ENCODE measurements at places on chromosomes 1 and 21. TPM values are rescaled to one million over a fixed set of nuclear protein-coding genes. Genes with fewer than 3 reads are reported as not detected.

- DNase-seq, result no peak
These were observed 574.7 kb upstream of the ADGRL2 start for GRCh38 chr1:81225789-81226602.

- no peak for DNase-seq
These were observed 43.4 kb downstream of the C8A start for GRCh38 chr1:56898005-56898373.

GRCh38 chr1:195188821-195189220 lies 1419.4 kb downstream of the KCNT2 start:
- DNase-seq, result no peak

GRCh38 chr1:177779166-177779965 lies 190.5 kb downstream of the SEC16B start:
- DNase-seq, result no peak

CRABP2 gene
- 0.98 TPM for total RNA-seq
